ENCODE measurements at places on chromosomes 16 and 17.

DNA sequence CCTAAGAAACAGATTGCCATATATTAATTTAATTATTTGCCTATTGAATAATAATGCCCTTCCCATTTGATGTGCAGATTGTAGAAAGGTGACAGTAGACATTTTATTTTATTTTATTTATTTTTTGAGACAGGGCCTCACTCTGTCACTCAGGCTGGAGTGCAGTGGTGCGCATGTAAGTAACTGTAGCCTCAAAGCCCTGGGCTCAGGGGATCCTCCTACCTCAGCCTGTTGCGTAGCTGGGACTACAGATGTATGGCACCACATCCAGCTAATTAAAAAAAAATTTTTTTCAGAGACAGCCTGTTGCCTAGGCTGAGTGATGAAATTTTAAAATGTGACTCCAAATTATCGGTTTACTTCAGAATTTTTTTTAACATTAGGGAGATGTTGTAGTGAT lies 1110.0 kb upstream of the EEF2KMT start:
- DNase-seq, result no peak

DNA sequence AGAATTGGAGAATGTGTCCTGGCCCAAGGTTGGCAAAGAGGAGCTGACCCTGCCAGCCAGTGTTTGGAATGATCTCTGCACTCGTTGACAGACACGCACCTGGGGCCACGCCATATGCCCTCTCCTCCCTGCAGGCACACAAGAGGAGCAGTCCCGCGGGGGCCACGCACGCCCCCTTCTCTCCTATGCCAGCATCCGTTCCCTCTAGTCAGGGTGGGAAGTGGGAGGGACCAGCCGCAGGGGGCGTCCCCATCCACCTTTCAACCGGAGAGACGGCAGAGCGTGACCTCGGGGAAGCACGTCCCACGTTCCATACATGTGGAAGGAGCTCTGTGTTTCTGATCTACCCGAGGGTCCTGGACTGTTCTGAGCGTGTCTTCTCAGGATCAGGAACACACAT lies 86.9 kb upstream of the ZNF750 start:
- DNase-seq, result no peak

- DNase-seq, result no peak
Measured at GRCh38 chr17:2336852-2337543, at the start of gene SGSM2. Gene SGSM2, plus strand, starts transcription at chr17:2337501. Its CDS starts 188 bp downstream, at chr17:2337689.

DNA sequence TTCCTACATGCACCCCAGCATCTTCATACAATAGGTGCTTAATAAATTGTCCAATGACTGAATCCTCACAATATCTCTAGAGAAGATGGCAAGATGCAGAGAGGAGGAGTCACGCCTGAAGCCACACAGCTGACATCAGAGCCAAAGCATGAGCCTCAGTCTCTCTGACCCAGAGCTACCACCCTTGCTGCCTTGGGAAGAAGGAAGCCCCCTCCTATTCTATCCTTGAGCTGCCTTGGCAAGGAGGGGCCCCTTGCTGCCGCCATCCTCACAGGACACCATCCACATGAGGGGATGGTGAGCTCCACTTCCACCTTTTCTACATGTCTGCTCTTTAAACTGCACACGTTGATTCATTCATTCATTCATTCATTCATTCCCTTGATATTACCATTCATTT lies 37.0 kb upstream of the C16orf78 start:
- DNase-seq, result no peak

DNA sequence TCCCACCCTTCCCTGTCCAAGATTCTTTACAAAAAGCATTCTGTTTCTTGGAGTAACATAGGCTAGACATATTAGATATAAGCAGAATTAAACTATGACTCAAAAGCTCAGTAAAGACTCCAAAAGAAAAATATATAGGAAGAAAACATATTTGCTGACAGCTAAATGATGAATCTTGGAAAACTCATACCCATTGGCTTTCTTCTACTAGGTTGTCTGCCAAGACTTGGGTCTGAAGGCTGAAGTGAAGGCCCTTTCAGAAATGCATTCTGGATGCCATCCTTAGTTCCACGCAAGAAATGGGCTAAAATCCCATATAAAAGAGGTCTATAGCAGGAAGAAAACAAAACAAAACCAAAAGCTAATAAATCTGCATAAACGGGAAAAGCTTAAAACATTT lies 15.1 kb downstream of the CEP20 start:
- DNase-seq, result no peak

GRCh38 chr16:86293906-86294305 lies 216.4 kb upstream of the FOXF1 start:
- DNase-seq, result no peak
